Fibroblast of mammary gland (primary cell): ENCODE measurements at places on chromosomes 7 and 10.
A peak's percentile ranks its signal among the peaks of the same experiment; 100 is the strongest.

- DNase-seq, result no peak
These were observed 28.6 kb downstream of the DENND11 start for GRCh38 chr7:141673346-141673745.

- DNase-seq, result no peak
These were observed 155.4 kb downstream of the DYNC1I1 start for GRCh38 chr7:95927756-95928155.

- DNase-seq, result no peak
These were observed 46.7 kb upstream of the DLG5 start for GRCh38 chr10:77973276-77973675.

GRCh38 chr10:11336722-11337162 is 274.7 kb downstream of the USP6NL start:
- no peak for DNase-seq

DNA sequence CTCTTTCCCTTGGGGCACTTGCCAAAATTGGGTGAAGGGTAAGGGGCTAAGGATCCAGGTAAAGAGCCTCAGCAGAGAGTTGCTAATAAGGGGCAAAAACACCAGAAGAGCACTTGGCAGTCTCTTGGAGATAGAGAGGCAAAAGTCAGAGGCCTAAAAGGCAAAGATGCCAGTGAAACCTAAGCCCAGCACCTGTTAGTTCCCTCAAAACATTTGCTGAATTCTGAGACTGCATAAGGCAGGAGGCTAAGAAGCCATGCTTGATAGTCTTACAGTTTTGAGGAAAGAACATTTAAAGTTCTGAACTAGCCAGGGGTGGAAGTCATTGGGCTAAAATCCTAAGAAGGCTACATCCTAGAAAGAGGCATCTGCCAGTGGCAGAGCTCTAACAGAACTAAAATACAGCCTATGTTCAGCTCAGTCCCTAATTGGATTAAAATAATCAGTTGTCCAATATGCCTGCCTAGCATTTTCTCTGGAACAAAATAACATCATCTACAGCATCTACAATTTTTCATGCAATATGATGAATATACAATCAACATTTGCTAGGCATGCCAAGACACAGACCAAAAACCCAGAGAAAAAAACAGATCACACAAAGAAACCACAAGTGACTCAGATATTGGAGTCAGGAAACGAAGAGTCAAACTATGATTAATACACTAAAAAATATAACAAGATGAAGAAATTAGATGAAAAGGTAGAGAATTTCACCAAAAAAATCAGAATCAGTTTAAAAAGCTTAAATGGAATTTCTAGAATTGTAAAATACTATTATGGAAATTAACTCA is 7.7 kb downstream of the HTR7 start:
- peak; percentile 79 for DNase-seq

DNA sequence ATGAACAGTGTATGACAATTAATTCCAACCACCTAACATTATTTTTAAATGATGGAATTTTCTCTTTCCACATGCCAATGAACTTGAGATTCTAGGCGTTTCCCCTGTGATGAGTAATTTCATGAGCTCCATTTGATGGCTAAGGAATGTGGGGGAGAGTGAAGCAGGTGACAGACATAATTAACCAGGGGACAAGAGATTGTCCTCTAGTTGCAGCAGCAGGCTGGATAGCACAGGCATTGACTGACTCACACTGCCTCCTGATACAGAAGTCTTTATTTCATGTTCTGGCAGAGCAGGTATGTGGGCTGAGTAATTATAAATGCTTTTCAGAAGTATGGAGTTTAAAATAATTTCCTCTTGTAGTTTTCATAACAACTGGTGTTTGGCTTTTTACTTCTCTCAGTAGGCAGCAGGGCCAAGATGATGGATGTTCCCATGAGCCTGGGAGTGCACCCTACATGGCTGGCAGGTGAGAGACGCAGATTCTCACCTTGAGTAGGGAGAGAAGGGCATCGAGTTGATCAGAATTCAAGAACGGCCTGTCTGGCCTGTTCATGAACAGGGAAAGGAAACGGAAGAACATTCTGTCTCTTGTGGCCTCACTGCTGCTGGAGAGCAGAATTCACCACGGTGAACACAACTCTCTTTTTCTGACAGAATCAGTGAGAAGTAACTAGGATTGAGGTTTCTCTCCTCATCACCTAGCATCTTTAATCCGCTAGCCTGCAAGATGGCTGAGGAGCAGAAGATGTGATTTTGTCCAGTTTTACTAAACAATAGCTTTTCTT is 118.8 kb downstream of the AOAH start:
- no peak for DNase-seq

DNA sequence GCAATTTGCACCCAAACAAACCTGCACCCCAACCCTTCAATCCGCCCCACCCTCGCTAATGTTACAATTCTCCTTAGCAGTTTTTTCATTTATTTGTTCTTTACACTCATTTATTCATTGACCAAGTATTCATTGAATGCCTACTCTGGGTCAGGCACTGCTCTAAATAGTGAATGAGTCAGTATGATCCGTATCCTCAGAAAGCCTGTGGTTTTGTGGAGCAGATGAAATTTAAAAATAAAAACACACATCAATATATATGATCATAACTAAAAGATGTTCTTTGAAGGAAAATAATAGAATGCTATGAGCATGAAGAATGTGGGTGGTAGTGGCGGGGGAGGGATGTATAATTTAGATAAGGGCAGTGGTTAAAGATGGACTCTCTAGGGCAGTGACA is 13.3 kb downstream of the IFIT5 start:
- peak; percentile 87 for DNase-seq

- DNase-seq, result no peak
These were observed 261.9 kb downstream of the GRID1 start for GRCh38 chr10:86104611-86105145.

GRCh38 chr7:77823787-77824186 is 25.2 kb downstream of the PHTF2 start:
- DNase-seq, result no peak

GRCh38 chr7:66500087-66500486 is 128.6 kb upstream of the KCTD7 start:
- no peak for DNase-seq

DNA sequence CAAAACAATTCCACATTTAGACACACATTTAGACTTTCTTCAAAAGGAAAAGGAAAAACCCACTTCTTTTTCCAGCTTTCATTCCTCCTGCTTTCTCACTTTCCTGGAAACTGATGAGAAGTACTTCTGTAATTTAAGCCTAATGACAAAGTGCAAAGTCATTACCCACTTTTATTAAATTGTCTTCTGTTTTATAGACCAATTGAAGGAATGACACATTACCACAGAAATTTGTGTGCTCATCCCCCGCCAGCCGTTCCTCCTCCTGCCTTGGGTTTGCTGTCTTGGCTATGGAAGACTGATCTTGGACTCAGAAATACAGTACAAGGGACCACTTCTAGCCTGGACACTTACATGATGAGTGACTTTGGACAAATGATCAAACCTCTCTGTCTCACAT is 717.8 kb downstream of the SORCS3 start:
- no peak for DNase-seq

DNA sequence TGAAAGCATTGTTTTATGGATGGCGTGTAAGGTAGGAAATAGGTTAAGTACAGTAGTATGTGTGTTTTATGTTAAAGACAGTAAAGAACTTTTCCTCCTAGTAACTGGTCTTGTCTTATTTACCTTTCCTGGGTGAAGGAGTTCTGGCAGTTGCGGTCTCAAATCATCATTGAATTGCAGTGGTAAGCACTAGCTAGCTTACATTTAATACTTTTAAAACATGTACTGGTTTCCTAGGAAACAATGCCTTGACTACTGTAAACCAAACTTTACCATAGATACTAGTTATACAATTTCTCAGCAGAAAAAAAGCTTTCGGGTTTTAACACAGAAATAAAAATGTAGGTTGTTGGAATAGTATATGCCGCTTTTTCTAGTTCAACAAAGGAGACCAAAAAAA is 37.7 kb downstream of the PRKG1 start:
- DNase-seq, result no peak

GRCh38 chr10:131082991-131083481 is 228.5 kb downstream of the TCERG1L start:
- no peak for DNase-seq

DNA sequence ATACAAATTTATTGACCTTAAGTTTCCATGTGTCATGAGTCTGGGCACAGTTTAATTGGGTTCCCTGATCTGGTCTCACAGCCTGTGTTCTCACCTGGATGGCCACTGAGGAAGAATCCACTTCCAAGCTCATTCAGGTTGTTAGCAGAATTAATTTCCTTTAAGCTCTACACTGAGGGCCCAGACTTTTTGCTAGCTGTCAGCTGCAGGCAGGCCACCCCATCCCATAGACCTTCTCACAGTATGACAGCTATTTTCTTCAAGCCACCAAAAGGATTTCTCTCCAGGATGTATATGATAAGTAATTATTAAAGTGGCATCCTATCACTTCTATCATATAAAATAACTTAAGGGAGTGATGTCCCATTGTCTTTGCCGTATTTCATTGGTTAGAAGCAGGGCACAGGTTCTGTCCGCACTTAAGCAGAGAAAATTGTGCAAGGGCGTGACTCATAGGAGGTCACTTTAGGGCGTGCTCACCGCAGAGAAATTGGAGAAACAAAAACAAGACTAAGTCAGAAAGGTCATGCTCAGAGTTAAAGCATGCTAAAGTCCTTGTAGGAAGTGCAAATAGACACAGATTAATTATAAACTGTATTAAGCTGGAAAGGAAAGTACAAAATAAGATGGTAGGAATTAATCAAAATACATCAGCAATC is 109.9 kb downstream of the AHR start:
- DNase-seq, result peak; percentile 98

DNA sequence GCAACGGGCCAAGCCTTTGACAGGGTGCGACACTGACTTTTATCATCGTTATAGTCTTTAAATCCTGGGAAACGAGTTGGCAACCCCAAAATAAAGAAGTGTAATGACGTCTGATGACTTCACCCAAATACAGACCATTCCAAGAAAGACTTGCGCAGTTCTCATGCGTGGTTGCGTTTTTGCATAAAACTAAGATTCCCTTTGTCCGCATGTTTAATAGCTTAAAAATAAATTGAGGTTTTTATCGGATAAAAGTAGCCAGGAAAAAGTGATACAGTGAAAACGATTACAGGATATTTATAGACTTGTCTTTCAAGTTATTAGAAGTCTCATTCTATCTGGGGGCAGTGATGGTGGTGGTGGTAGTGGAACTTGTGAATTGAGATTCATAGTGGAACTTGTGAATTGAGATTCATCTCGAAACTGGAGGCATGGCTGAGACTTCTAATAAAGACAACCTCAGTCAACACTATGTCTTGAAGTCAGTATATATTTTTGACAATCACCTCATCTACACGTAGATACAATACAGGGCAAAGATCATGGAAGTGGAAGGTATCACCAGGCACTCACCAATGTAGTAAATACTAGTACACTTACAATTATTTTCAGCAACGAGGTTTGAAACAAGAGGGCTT is 1.2 kb upstream of the NAMPT start:
- peak; percentile 78 for DNase-seq

GRCh38 chr7:42269161-42269560 is 32.2 kb upstream of the GLI3 start:
- DNase-seq, result no peak

DNA sequence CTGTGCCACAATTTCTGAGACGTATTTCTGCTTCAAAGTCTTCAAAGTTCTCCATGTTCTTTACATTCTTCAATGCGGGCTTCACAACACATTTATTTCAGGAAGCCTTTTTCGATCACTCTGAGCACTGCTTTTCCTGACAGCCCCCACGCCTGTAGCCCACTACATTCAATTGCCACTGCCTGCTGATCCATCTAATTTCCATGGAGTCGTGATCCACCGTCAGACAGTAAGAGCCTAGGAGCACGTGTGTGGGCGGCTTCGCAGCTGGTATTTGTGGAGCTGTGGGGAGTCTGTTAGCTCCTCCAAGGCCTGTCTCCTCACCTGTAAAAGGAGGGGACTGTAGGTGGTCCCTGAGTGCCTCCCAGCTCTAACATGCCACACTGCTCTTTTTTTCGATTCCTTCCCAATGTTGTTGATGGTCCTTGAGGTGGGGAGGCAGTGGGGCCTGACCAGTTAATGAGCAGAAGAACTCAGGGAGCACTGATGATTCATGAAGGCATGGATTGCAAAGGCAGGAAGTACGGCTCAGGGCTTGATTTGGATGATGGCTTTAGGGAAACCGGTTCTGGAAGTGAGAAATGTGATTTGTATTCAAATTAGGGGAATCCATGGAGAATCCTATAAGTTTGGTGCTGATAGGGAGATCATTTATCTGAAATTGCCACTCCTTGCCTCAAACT is 401.1 kb upstream of the PODXL start:
- DNase-seq, result no peak

DNA sequence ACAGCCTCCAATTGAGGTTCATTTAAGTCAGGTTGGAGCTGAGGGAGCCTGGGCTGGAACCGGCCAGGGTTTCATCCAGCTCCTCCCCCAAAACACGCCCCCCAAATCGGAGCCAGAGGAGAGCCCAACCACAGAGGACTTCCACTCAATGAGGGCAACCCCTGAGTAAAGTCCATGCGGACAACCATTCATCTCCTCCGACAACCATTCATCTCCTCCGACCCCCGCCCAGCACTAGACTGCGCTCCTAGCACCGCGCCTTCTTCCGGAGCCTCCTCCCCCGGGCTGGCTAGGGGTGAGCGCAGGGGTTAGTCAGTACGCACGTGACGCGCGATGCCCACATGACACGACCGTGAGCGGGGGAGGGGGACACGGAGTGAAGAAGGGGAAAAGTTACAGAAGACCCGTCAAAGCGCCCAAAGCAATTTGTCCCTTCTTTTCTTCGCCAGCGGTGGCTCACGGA is 1.4 kb downstream of the MAGI2 start:
- peak; percentile 84 for DNase-seq

GRCh38 chr7:2471396-2471795 is 4.8 kb downstream of the GRIFIN start:
- no peak for DNase-seq

GRCh38 chr7:139651914-139652313 is 125.9 kb downstream of the HIPK2 start:
- DNase-seq, result no peak

- no peak for DNase-seq
These were observed 95.5 kb downstream of the MAP3K8 start for GRCh38 chr10:30529373-30529998.

GRCh38 chr10:85787881-85788280 is 578.7 kb downstream of the GRID1 start:
- DNase-seq, result no peak

GRCh38 chr7:90587766-90588165 is 8.4 kb upstream of the CDK14 start:
- no peak for DNase-seq

GRCh38 chr7:4962872-4963775 is 4.1 kb upstream of the MMD2 start:
- no peak for DNase-seq

- DNase-seq, result no peak
These were observed 57.7 kb upstream of the IGFBP3 start for GRCh38 chr7:45978731-45979211.

- no peak for DNase-seq
These were observed 12.3 kb downstream of the KCNIP2 start for GRCh38 chr10:101831169-101831811.

DNA sequence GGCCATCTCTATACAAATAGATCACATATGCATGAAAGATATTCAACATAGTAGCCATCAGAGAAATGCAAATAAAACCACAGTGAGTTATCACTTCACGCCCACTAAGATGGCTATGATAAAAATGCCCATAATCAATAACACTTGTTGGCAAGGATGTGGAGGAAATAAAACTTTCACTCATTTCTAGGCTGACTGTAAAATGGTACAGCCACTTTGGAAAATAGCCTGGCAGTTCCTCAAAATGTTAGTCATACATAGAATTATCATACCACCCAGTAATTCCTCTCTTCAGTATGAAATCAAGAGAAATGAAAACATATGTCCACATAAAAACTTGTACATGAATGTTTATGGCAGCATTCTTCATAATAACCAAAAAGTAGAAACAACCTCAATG is 324.9 kb downstream of the LRRTM3 start:
- DNase-seq, result no peak

GRCh38 chr10:99540657-99541531 is 8.2 kb downstream of the NKX2-3 start:
- DNase-seq, result no peak
